PC-3 (cell line): ENCODE measurements at places on chromosomes 7 and 10. TPM values are rescaled to one million over a fixed set of nuclear protein-coding genes. Genes with fewer than 3 reads are reported as not detected.

The BUD31 gene
- total RNA-seq = 120 and 144 TPM in 2 replicates

DNA sequence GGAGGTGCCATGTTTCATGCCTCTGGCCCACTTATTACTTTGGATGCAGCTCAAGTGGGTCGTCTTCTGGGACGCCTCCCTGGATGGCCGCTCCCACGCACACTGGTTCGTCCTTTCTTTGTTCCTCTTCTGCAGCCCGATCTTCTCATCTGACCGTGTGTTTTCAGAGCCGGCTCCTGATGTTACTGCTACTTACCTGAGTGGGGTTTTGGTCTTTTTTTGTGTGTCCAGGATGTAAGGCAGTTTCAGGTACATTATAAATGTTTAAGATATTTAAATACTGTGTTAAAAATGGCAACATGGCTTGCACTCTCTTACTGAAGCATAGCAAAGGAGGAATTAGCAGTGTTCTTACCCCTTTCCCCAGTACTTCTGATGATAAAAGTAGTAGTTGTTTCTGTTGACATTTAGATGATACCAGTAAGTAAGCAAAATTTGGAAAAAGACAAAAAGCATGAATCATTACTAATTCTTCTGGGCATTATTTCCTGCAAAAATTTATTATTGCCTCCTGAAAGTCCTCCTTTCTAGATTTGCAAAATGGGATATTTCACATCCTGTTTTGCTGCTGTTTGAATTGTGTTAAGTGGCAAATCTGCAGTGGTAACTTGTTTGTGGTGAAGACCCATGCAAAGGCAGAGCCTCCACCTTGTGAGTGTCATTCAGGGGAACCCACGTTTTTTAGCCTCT is 59.4 kb downstream of the SHH start:
- H3K36me3 ChIP-seq = peaks cover 9% of the 10 kb centered on the region; the same call in 1 of the 2 replicates
- no peaks in the 10 kb centered on the region for H3K27me3 ChIP-seq
- no peak for DNase-seq
- peaks cover 15% of the 10 kb centered on the region for H3K4me1 ChIP-seq
- H3K27ac ChIP-seq = no peak overlapping the region
- no peak overlapping the region for H3K4me3 ChIP-seq

The CUZD1 gene
- 0.36 and 0.40 TPM in 2 replicates for total RNA-seq

DNA sequence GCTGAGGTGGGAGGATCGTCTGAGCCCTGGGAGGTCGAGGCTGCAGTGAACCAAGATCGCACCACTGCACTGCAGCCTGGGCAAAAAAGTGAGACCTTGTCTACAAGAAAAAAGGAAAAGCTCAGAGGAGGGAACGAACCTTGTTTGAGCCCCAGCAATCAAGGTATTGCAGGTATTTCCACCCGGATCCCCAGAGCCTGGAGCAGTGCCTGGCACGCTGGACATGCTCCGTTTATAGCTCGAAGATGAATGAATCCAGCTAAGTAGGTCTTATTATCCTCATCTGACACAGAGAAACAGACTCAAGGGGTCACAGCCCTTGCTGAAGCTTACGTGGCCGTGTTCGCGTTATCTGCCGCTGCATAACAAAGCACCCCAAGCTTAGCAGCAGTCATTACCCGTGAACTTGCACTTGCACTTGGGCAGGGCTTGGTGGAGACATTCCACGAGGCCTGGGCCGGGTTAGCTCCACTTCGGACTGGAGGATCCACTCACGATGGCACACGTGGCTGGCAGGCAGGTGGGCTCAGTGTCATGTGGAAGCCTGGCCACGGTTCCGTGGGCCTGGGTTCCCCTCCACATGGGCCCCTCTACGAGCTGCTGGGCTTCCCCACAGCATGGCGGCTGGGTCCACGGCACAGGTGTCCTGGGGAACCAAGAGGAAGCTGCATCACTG is 3.2 kb upstream of the COX19 start:
- H3K4me1 ChIP-seq = 0 out of 2 replicates have a peak, but pooled peaks cover 4% of the 10 kb centered on the region
- H3K27me3 ChIP-seq = no peaks in the 10 kb centered on the region
- no peaks in the 10 kb centered on the region for H3K36me3 ChIP-seq
- H3K27ac ChIP-seq = no peak overlapping the region
- no peak for DNase-seq
